CD4-positive, alpha-beta T cell treated with Interleukin-1 beta for 1 hour (primary cell): ENCODE measurements at places on chromosomes 7 and 10.

DNA sequence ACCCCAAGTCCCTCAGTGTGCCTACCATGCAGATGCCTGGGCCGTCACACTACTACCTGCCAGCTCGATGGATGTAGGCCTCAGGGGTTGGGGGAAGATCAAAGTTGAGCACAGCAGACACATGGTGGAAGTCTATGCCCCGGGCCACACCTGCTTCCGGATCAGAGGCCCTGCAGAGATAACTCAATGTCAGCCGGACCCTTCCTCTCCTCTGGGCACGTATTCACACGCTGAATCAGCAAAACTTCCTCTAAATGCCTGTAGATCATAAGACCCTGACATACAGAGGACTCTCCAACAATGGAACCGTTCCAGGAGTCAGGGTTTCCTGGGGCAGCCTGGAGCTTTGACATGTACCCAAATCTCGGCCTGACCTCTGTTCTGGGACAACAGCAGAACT lies 3.7 kb downstream of the DDX56 start:
- no peak for DNase-seq

- DNase-seq, result no peak
Measured at GRCh38 chr10:96261930-96262329, 9.4 kb downstream of the BLNK start.

GRCh38 chr7:131011432-131011742 lies 277.4 kb upstream of the KLF14 start:
- DNase-seq, result no peak

DNA sequence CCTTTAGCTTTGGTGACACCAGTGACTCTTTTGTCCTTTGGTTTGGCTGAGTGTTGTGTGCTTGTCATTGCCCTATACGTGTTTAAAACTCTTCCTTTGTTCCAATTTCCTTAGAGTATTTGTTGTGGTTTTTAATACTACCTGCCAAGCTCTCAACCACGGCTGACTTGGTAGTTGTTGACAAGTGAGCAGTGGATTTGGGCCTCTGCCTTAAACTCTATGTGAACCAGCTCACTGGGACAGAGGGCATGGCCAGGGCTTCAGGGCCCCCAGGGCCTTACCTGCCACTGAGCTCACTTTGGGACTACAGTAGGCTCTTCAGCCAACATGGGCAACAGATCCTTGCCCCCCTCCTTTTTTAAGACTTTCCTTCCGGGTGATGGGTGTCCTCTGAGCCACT lies 9.6 kb upstream of the DMBT1 start:
- DNase-seq, result no peak

DNA sequence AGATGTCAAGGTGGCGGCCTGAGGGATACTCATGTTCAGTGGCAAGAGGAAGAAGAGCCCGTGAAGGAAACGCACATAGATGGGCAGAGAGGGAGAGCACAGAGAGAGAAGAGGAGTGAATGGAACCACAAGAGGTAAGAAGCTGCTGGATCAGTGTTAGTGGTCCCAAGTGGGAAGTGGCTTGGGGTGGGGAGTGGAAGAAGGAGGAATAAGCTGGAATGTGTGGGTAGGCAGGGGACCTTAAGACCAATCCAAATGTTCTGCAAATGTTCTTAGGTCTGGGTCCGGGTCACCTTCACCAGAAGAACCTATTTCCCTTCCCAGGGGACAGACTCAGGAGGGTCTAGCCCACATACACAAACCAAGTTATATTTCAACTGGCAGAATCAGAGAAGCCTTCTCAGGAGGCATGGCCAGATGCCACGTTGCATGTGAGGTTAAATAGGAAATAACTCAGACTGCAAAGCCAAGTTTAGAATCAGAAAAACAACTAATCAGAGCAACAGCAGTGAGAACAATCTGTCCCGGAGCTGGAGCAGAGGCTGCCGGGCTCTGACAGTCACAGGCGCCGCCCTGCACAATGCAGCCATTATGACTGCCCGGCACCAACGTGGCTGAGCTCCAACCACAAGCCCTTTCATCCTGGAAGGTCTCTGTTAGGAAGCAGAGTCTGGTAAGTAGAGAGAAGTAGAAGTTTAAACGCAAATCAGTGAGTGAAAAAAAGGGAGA lies 78.6 kb upstream of the ARMC3 start:
- DNase-seq, result no peak

DNA sequence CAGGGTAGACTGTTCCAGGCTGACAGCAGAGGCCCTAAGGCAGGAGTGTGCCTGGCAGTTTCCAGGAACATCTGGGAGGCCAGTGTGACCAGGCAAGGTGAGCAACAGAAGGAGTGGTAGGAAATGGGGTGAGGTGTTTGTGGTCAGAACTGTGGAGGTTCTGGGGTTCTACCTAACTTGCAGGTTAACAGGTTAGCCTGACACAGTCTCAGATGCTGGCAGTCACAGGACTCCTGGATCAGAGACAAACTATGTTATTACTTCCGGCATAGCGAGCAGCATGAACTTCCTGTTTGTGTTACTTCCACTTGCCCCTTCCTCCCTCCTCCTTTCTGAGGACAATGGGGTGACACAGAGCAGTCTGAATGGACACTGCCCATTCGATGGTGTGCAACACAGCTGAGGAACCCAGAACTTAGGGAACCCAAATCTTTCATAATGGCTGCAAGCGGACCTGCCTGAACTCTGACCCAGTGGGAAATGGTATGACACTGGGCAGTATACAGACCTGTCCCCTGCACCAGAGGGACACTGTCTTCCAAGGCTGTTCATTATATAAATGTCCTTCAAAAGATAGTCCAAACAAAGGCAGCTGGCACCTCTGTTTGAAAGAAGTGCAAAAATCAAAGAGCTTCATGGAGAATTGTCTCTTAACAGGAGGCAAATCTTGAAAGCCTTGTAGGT lies 3.9 kb upstream of the SAR1A start:
- DNase-seq, result peak; percentile 63

DNA sequence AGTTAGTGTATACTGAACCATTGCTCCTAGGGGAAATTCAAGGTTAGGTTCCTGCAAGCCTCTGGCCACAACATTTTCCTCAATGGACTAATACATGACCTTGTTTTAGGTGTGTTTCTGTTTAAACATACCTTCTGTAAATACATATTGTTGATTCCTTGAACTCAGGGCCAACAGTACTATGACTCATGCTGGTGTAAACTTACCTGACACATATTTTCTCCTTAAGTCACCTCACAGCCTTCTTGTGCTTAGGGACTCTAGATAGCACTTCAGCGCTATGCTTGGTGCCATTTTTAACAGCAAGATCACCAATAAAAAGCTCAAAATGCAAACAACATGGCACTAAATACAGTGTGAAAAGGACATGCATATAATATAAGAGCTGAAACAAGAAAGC lies 176.4 kb downstream of the TAX1BP1 start:
- DNase-seq, result no peak

DNA sequence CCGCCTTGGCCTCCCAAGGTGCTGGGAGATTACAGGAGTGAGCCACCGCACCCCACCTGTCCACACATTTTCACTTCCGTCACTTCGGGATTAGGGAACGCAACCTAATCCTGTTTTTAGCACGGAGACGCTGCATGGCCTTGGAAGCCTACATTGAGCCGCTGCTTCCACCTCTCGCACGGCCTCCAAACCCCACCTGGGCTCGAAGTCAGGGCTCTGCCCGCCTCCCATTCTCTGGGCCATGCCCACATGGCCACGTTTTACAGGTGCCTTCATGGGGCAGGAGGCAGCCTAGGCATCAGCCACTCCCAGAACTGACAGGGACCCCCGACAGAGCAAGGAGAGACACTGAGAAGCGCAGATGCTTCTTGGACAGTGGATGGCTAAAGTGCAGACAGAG lies 100.6 kb downstream of the OAT start:
- DNase-seq, result no peak

- no peak for DNase-seq
Measured at GRCh38 chr7:18993933-18994668, 123.3 kb downstream of the TWIST1 start.

- DNase-seq, result no peak
Measured at GRCh38 chr10:63206997-63207811, 74.1 kb downstream of the NRBF2 start.

DNA sequence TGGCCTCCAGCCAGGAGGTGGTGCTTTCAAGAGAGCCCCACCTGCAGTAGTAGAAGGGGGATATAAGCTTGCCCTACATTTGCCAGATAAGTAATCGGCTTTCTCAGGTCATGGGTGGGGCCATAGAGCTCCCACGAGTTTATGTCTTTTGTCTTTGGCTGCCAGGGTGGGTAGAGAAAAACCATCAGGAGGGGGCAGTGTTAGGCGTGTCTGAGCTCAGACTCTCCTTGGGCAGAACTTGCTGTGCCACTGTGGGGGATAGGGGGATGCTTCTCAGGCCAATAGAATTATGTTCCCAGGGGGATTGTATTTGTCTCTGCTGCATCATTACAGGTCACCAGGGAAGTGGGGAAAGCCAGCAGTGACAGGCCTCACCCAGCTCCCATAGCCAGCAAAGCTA lies 12.3 kb upstream of the MRPS33 start:
- no peak for DNase-seq

DNA sequence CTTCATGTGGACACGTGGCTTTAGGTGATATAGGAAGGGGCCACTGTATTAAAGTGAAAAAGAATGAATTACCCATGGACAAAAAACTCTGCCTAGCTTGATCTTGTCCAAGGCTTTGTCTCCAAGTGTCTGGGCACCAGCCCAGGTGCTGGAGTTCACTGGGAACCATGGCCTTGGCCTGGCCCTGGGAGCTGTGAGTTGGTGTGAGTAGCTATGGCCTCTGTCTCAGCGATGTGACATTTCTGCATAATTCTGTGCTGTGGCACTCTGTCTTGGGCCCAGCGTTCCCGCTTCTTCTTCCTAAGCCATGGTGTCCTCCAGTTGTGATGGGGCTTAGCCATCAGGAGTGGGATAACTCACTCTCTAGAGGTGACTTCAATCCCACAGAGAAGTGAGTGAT lies 119.0 kb upstream of the PPP2R2D start:
- no peak for DNase-seq

DNA sequence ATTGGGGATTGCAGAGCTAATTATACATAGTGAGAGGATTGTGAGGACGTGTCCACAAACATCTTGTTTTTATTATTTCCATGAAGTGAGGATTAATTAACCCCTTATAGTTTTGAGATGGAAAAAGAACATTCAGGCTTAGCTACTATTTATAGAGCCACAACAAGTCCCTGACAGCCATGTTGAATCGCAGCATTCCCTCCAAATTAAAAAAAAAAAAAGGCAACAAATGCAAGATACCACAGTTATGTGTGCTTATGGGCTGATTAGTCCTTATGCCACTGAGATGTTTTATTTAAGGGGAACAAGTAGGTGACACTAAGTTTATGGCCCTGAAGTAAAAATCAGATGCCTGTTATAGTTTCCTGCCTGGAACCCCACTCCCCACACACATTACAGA lies 350.3 kb downstream of the GPAM start:
- DNase-seq, result no peak

- no peak for DNase-seq
Measured at GRCh38 chr7:76246804-76247389, 45.2 kb downstream of the SRRM3 start.

DNA sequence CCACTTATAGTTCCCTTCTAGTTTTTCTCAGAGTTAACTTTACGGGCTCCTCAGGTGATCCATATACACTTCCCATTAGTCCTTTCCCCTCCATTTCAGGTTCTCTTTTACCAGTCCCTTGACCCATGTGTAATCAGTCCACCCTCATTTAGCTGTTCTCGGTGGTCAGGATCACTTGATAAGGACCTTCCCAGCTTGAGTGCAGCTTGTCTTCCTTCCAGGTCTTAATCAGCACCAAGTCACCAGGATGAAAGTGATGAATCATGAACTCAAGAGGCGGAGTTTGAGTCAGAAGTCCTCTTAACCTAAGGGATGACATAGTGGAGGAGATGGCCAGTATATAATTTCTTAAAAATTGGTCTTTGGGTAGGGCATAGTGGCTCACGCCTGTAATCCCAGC lies 63.1 kb upstream of the CNTNAP2 start:
- no peak for DNase-seq

DNA sequence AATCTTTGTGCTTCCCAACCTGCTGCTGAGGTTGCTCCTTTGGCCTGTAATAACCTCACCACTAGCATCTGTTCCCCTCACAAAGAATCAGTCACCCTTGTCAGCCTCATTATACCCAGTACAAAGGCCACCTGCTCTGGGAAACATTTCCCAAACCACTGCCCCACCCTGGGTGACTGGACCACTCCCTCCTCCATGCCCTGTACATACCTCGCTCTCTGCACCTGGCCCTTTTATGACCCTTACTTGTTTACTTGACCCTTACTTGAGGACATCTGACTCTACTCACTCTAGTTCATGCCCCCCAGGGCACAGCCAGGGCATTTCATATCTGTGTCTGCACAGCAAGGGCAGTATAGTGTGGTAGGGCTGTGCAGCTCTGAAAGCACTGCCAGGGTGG lies 21.4 kb upstream of the AOC1 start:
- DNase-seq, result no peak

DNA sequence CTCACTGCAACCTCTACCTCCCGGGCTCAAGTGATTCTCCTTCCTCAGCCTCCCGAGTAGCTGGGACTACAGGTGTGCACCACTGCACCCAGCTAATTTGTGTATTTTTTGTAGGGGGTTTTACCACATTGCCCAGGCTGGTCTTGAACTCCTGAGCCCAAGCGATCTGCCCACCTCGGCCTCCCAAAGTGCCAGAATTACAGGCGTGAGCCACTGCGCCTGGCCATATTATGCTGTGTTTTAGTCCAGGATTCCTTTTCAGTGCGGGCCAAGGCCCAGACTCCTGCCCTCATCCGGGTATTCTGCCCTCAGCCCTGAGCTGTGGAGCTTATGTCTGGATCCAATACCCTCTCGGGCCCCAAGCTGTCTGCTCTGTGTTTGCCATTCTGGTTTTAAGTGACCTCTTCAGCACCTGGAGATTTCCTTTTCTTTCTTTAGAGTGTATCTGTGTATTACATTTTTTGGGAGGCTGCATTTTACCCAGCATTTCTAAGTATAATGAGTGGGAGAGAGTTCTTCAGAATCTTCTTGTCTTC lies 114.9 kb downstream of the BUB3 start:
- DNase-seq, result no peak

- DNase-seq, result no peak
Measured at GRCh38 chr7:117667456-117667855, 187.6 kb downstream of the CFTR start.

DNA sequence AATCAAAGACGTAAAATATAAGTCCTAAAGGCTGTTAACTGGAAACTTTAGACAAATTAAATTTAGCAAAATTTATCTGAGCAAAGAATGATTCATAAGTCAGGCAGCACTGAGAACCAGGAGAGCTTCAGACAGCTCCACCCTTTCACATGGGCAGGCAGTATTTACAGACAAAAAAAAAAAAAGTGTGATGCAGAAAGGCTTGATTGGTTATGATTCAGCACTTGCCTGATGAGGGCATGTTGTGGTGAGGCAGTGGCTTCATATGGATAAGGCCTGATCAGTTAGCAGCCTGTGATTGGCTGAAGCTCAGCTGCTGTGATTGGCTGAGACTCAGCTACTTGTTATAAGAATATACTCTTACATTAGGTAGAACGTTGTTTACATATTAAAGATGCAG lies 495.4 kb upstream of the POM121L12 start:
- DNase-seq, result no peak
